NCI-H1694 (cell line): ENCODE measurements at places on chromosomes 5 and 9.

DNA sequence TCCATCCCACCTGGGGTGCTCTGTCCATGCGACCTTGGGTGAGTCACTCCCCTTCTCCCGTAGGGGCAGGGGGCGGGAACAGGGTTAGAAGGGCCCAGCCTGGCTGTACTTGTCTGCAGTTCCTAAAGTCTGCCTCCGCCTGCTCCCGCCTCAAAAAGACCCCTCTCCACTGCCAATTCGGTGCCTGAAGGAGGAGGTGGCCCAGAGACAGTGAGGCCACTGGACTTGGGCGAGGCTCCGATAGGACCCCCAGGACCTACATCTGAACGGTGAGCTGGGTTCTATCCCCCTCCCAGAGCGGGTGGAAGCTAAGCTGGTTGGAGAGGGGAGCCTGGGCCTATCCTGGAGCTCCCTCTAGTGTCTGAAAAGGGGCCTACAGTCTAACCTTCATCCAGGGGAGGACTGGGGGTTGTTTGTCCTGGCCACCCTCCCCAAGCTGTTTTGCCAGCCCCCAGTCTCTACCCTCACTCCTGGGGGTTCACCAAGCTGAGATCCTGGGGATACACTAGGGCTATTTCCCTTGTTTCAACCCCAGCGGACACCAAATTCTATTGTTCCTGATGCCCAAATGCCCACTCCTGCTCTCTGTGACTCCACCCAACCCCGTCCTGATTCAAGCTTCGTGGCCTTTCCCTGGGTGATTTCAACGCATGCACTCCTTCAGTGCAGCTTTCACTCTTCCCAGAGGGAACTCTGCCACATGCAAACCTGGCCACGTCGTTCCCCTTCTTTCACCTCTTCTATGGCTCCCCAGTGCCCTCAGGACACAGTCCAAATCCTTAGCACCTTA, 6.1 kb upstream of the CRB2 start:
- peak; percentile 45 for DNase-seq

GRCh38 chr9:86246752-86247161, 12.7 kb downstream of the C9orf153 start:
- no peak for DNase-seq

GRCh38 chr5:154729613-154730012, 25.6 kb upstream of the LARP1 start:
- no peak for DNase-seq

GRCh38 chr5:181224390-181225229, 1.5 kb downstream of the TRIM41 start:
- DNase-seq = no peak

DNA sequence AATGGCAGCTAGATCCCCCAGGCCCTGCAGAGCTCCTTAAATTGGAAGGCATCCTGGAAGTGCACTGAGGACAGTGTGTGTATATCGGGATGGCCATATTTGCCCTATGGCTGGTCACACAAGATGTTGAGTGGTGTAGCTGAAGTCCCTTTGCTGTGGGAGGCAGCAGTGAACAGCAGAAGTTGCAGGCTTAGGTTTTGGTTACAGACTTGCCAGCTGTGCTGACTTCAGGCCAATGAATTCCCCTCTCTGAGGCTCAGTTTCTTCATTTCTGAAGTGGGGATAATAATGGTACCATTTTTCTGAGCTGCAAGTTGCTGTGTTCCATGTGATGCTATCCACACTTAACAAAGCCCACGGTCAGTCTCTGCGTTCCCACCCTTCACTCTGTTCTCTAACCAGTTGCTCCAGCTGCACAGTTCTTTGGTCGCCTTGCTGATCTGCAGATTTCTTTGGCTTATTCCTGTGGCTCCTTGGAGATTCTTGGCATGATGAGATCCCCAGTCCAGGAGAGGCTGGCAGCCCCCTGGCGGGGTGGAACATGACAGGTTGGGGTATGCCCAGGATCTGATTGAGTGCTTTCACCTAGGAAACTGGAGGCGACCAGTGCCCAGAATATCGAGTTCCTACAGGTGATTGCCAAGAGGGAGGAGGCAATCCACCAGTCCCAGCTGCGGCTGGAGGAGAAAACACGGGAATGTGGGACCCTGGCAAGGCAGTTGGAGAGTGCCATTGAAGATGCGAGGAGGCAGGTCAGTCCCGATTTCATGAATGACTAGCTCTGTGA, 6.5 kb upstream of the GLE1 start:
- DNase-seq = no peak

DNA sequence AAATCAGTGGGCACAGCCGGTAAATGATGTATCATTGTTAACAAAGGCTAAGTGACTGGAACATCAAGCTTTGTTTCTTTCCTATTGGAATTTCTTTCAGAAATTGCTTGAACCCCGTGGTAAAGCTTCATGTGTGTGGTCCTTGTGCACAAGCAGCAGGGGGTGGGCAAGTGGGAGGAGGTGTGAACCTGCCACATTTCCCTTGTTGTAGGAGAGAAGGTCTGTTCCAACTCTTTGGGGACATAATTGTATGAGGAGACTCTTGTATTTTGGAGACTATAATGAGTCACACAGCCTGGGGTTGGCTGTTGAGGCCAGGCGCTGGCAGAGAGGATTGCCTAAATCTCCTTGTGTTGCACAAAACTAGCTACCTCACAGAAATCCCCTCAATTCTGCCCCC, 620.5 kb downstream of the IRX1 start:
- no peak for DNase-seq

GRCh38 chr5:17426104-17426749, 71.8 kb upstream of the TAF11L2 start:
- no peak for DNase-seq

DNA sequence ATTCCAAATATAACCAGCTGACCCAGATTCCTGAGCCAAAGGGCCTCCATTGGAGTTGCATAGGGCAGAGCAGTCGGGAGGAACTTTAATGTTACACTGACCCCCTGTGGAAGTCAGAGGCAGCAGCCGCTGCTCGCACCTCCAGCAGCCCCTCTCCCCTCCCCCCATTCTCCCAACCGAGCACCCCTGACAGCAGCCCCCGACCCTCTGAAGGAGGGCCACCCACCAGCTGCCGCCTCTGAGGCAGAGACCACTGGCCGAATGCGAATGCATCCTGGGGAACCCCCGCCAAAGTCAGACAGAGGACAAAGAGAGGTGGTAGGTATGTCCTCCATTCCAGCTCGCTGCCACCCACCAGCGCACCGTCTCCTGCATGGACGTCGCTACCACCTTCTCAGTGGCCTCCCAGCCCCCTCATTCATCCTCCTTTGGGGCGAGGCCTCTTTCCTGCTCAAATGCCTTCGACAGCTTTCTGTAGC, 231.0 kb downstream of the CDK5RAP2 start:
- DNase-seq = peak; percentile 8

- DNase-seq = no peak
These were observed 13.5 kb downstream of the SLC25A48 start for GRCh38 chr5:135847976-135848375.

DNA sequence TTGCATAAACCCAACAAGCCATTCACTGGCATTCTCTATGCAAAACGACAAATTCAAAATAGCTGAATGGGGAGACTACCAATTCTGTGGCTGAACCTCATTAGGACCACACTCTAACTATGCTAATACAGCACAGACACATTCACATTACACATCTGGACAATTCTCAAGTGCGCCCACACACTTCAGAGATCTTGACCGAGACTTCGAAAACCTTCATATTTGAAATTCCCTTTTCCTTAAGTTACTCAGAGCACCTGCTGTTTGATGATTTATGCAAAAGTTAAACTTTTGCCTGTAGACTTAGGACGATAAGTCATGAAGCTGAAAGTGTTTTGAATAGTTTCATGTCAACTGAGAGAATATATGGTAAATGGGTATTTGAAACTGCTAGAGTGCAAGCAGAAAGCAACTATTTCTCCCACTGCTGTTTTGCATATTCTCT, 111.9 kb downstream of the FBN2 start:
- DNase-seq = no peak

GRCh38 chr9:113462781-113463286, 693 bp upstream of the RGS3 start:
- no peak for DNase-seq

- DNase-seq = no peak
These were observed 10.0 kb upstream of the BOD1 start for GRCh38 chr5:173626505-173626820.

- DNase-seq = no peak
These were observed 31.6 kb upstream of the ADAMTS2 start for GRCh38 chr5:179376701-179377420.

GRCh38 chr5:109186759-109187158, 223.0 kb downstream of the PJA2 start:
- no peak for DNase-seq
